ENCODE measurements at places on chromosomes 5 and 9.

DNA sequence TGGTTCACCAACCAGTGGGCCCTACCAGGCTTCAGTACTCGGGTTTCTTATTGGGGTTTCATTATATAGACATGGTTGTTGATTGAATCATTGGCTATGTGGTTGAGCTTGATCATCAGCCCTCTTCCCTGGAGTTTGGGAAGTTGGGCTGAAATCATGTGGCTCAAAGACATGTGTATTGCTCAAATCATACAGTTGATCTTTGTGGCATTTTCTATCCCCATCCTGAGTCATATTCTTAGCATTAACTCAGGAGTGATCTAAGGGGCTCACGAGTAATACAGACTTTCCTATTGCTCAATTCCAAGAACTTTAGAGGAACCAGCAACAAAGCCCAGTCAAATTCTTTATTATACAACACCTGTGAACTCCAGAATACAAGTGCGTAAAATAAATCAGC lies 66.2 kb downstream of the SMC5 start:
- DNase-seq, result no peak

- DNase-seq, result no peak
These were observed 166.7 kb downstream of the PAPPA start for GRCh38 chr9:116320290-116320689.

GRCh38 chr5:149128023-149128875 lies 13.0 kb upstream of the ABLIM3 start:
- DNase-seq, result no peak

- no peak for DNase-seq
These were observed 128.8 kb upstream of the CACNA1B start for GRCh38 chr9:137748741-137749140.

GRCh38 chr9:130634191-130634768 lies 30.1 kb upstream of the PRDM12 start:
- DNase-seq, result no peak

DNA sequence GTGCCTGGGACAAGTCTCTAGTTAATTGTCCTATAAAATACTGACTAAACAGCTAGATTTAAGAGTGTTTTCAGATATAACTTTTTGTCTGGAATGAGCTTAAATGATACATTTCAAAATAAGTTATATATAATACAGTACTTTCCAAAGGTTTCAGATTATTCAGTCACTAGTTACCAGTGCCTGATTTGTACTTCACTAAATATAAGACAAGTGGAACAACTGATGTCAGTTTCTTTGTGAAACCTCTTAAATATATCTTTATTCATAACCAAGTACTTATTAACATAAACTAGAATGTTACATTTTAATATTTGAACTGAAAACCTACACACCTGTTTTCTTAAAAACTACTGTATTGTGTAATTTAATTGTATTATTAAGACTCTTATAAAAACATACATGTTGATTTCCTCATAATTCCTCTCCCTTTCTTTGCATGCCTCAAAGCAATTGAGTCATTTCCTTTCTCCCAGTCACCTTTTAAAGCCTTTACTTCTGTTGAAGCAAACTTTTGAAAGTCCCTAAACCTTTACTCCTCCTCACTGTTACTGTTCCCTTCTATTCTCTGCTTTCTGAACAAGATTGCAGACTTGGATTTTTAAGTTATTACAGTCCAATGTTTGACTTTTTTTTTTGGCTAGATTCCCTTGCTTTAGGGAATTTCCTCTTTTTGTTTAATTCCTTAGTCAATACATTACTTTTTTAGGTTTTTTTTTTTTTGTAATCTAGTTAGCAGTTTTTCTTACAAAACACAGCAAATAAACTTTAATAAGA lies 8.7 kb upstream of the SEMA6A start:
- no peak for DNase-seq

DNA sequence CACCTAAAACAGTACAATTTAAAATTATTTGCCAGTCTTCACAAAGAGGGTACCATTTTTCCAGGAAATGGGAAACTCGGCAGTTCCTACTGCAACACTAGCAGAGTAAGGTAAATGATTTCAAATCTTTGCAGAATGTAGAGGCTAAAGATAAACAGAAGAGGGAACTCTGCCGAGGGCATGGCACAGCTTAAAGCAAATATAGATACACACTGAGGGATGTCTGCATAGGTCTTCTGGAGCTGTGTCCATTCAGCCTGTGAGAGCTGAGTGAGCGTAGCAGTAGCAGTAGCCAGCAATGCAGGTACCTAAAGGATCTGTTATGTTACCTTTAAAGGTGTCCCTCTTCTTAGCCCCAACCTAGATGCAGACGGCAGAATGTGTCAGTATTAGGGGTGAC lies 17.5 kb downstream of the CDKL3 start:
- no peak for DNase-seq

- no peak for DNase-seq
These were observed 6.2 kb downstream of the NKD2 start for GRCh38 chr5:1014781-1015221.

- no peak for DNase-seq
These were observed 23.3 kb upstream of the MGAT1 start for GRCh38 chr5:180825768-180826525.

DNA sequence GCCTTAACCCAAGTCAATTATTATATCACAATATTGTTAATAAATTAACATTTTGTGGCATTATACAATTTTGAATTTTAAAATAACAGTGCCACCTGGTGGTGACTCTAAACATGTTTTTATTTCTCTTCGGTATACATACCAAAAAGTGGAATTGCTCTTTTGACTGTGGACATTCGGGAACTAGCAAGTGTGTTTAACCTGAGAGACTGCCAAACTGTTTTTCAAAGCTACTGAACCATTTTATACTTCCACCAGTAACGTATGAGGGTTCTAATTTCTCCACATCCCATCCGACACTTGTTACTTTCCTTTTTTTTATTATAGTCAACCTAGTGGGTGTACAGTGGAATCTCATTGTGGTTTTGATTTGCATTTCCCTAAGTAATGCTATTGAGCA lies 18.3 kb upstream of the HSDL2 start:
- DNase-seq, result no peak

- DNase-seq, result no peak
These were observed 21.2 kb upstream of the SARDH start for GRCh38 chr9:133759146-133759900.

DNA sequence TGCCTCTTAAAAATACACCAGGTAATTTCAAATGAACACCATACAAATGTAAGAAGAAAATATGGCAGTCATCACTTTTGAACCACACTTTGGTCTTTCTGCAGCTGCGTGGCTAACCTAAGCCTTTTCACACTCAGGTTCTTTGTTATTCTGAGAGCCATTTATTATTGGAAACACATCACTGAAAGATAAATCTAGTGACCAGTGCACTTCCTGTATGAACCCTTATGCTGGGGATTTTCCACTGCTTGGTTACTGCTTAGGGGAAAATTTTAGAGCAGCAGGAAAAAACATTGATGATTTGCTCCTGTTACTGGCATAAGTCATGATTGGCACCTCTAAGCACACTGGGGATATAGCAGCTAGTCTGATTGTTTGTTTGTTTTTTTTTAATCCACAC lies 58.6 kb upstream of the RANBP3L start:
- DNase-seq, result no peak

Data from activated CD8-positive, alpha-beta memory T cell treated with anti-CD3 and anti-CD28 coated beads for 1 hour (primary cell).